ENCODE measurements at places on chromosomes 2 and 18.
A peak's percentile ranks its signal among the peaks of the same experiment; 100 is the strongest.

- no peak for DNase-seq
Measured at GRCh38 chr2:207660994-207661393, 35.8 kb upstream of the METTL21A start.

- no peak for DNase-seq
Measured at GRCh38 chr18:10030816-10031541, 117.2 kb downstream of the VAPA start.

DNA sequence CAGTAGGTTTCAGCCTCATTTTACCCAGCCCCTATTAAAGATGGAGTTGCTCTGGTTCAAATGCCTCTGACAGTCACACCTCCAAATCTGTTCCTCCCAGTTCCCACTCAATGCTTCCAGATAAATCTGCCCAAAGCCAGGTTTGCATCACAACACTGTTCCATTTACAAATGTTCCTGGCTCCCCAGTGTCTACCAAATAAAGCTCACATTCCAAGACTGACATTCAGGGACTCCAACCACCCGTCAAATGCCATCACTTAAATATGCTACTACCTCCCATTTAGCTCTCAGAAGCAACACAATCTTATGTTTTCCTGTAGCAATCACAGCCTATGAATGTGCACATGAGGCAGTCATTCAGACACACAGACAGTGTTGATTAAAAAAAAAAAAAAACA is 127.3 kb downstream of the TMEM163 start:
- DNase-seq, result no peak

GRCh38 chr2:212683346-212684097 is 144.9 kb upstream of the ERBB4 start:
- DNase-seq, result no peak

DNA sequence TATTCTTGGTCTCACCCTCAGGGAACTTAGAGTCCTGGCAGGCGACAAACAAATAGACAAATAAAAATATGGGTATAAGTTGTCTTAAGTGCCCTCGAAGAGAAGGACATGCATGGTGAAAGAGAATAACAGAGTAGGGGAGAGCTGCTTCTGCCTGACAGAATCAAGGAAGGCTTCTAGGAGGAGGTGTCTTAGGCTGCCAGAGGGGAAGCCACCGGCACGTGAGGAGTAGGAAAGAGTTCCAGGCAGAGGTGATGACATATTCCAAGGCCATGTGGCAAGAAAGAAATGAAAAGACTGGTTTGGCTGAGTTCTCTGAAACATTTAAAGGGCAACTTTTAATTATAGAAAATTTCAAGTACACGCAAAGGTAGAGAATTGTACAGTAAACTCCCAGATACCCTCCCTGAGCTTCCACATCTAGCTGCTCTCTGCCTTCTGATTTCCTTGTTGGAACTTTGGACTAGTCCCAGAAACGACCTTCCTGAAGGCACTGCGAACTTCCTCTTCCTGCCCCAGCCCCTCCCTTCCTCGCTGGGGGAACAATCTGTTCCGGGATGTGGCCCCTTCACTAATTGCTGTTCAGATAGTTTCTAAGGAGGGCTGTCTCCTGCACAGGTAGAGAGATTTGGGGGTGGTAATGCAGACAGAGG is 91.7 kb downstream of the DYSF start:
- DNase-seq, result no peak

GRCh38 chr2:7452110-7452876 is 535.1 kb downstream of the RNF144A start:
- no peak for DNase-seq

- DNase-seq, result no peak
Measured at GRCh38 chr2:7900593-7900992, 781.3 kb upstream of the ID2 start.

DNA sequence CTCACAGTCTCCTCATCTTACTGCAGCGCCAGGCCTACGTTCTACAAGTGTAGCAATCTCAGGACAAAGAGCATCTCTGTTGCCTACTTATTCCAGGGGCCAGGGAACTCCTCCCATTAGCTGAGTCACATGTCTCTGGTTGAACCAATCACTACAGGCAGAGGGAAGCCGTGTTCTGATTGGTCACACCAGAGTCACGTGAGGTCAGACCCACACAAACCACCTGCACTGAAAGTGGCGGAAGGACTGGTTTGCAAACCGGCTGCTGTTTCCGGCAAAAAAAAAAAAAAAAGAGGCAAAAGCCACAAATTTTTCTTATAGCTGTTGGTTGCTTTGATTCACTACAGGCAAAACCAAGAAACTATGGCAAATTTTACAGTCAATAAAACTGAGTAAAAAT is 21.9 kb upstream of the USP14 start:
- peak; percentile 27 for DNase-seq

- no peak for DNase-seq
Measured at GRCh38 chr2:133887676-133888040, 319.4 kb upstream of the NCKAP5 start.

GRCh38 chr2:209368914-209369313 is 54.9 kb upstream of the MAP2 start:
- DNase-seq, result no peak

DNA sequence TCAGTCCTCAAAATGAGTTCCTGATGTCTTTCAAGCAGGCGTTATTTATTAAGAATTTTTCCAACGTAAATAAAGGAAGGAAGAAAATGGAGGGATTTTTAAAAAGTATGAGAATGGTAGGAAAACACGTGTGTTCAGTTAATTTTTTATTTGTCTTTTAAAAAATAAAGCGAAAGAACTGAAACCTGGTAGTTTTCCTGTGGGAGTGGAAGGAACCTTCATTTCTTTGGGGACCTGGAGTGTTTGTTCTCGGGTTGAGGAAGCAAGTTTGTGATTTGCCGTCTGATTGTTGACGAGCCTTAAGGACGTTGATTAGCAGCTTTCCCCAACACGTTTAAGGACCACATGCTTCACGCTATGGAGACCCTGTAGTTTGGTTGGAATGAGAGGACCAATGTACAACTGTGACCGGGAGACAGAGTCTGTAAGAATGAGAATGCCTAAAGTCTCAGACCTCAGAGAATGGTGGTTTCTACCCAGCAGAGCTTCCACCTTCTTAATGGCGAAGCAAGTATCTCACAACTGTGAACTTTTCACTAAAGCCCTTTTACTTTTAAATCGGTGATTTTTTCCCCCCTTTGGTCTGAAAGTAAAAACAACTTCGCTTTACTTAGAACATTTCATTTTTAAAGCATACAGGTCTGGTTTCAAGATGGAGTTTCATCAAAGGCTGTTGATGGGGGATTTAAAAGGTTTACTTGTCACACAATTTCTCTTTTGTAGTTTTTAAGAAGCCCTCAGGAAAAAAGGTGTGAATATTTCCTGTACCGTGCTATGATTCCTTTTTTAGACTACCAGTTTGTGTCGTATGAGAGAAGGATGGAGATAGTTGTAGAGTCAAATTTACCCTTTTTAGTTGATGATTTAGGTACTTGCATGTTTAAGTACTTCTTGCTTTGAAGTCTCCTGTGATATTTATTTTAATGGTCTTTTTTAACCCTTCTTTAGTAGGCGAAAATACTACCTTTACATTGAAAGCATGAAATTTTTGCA is 1.4 kb downstream of the TTC39C start:
- no peak for DNase-seq

DNA sequence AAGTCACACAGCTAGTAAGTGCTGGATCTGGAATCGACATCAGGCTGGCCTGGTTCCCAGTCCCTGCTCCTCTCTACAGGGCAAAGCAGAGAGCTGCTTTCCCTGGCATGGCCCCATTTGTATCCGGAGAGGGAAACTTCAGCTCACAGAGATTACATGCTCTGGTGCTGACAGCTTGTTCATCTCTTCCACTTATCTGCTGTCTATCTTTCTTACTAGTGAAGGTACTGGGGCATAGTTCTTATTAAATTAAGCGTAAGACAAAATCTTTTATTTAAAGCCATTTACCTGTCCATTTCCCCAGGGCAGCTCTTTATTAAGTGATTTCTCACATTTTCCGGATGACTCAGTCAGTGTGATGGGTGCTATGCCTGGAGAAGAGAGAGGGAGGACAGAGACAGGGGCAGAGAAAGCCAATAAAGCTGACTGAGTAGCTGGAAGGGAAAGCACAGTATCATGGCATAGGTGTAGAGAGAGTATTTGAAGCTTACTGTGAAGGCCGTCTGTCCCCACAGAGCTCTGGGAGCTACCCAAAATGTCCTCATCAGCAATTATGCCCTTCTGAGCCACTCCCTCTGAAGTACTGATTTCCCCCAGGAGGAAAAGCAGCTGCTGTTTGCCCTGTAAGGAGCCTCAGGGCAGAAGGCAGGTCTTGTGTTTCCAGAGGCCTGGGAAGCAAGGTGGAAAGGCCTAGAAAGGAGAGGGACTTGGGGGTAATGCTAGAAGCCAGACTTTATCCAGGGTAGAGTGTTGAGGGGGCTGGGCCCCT is 44.1 kb upstream of the EPAS1 start:
- no peak for DNase-seq

- no peak for DNase-seq
Measured at GRCh38 chr2:142140434-142140845, 9.6 kb upstream of the LRP1B start.

- no peak for DNase-seq
Measured at GRCh38 chr2:171529914-171530313, 7.6 kb downstream of the CYBRD1 start.

DNA sequence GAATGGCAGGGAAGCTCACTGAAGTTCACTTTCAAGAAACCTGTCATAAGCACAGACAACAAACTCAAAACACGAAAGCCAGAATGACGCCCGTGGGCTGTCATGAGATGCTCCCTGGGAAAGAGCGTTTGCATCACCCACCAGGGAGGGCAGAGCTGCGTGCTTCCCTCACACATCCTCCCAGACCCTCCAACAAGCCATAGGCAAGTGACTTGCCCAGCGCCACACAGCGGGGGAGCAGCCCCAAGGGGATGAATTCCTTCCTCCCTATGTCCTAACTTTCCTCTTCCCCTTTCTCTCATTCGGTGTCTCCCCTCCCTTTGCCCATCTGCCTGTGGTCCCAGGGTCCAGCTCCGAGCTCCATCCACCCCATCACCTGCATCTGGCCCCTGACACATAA is 10.7 kb downstream of the BIN1 start:
- DNase-seq, result no peak

DNA sequence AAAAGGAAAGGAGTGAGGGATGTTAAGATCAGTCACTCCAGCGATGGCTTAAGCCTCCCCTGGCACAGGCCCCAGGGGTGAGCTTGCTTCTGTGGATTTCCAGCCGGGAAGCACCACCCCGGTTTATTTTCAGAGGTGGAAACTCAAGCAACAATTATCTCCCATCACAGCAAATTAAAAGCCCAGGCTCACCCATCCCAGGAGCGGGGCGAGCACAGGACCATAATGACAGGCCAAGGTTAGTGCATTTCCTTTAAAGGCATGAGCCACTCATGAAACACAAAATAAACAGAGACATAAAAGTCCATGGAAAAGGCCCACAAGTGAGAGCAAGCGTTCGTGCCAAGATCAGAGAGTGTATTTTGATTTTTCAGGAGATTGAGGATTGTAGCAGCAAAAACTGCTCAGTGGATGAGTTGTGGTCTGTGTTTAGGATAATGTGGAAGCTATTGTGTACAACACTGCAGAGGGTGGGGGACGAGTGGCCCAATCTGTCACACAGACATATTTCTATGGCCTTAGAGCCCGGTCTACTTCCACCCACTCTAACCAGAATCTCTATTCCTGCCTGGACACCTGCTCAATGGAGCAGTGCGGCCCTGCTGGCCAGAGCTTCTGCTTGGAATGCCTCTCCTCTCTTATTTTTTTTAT is 111.4 kb upstream of the CDC42EP3 start:
- no peak for DNase-seq

- DNase-seq, result no peak
Measured at GRCh38 chr2:151782378-151783132, 45.7 kb downstream of the ARL5A start.

- DNase-seq, result no peak
Measured at GRCh38 chr18:74990563-74991081, 218.3 kb downstream of the PTGR3 start.

DNA sequence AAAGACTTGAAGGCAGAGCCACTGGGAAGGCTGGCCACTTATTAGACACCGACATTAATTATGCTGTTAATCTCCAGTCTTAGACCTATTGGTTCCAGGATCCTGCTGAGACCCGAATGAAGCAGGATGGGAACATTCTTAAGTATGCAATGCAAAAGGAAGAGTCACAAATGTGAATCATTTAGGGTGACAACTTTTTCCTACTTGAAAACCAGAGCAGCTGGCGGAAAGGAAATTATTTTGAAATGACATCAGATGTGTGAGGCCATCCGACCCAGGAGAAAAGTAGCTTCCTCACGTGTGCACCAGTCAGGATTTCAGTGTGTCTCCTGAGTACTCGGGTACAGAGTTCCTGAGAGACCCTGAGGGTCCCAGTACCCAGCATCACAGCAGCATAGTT is 222.9 kb upstream of the NCKAP5 start:
- no peak for DNase-seq

- DNase-seq, result no peak
Measured at GRCh38 chr2:19669126-19669525, 232.7 kb downstream of the TTC32 start.

- DNase-seq, result no peak
Measured at GRCh38 chr2:26671691-26672090, 20.8 kb upstream of the KCNK3 start.

DNA sequence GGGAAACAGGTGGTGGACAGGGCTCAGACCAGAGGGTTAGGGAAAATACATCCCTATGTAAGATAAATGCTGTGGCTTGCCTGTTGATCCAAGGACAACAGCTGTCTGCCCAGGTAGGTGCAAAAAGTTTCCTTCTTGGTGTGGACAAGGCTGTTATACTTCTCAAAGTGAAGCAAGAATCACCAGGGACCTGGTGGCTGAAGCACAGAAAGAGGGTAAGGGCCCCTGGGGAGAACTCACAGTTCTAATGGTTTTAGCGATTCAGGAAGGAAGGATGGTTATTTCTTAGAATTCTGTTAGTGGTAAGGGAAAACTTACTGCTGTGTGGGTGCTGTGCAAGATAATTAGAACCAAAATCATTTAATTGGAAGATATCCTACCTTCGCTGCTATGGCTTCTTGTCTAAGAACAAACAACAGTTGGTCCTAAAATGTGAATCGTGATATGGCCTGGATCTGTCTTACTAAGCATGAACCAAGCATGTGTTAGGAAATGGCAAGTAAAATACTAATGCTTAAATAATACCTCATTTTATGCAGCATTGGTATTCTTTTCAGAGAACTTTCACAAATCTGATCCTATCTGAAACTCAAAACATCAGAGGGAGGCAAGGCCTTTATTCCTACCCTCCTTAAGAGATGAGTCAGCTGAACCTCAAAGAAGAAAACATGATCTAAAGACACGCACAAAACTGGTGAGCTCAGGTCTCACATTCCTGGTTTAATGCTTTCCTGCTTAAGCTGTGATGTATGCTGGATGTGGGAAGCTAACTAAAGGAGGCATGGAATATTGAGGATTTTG is 159.2 kb upstream of the THUMPD2 start:
- DNase-seq, result no peak

DNA sequence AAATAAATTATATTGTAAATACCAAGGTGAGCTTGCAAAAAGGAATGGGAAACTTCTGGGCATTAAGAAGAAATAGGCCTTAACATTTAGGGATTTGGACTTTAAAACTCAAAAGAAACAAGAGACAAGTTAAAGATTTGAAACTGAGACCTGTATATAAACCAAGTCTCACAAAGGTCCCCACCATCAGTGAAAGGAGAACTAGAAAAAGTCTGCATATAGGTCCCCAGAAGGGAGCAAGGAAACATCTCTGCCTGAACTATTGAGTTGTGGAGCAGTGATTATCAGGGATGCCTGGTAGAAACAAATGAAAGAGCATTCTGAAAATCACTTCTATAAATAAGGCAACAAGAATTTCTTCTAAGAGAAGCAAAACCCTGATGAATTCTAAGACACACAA is 30.5 kb upstream of the ITGAV start:
- DNase-seq, result no peak
